ENCODE measurements at places on chromosomes 4 and X.

GRCh38 chrX:46676399-46677356 lies 82.2 kb downstream of the SLC9A7 start:
- no peak for DNase-seq

GRCh38 chrX:151753313-151754046 lies 18.9 kb downstream of the CNGA2 start:
- no peak for DNase-seq

- no peak for DNase-seq
Measured at GRCh38 chr4:75189711-75190335, 256.9 kb downstream of the PARM1 start.

DNA sequence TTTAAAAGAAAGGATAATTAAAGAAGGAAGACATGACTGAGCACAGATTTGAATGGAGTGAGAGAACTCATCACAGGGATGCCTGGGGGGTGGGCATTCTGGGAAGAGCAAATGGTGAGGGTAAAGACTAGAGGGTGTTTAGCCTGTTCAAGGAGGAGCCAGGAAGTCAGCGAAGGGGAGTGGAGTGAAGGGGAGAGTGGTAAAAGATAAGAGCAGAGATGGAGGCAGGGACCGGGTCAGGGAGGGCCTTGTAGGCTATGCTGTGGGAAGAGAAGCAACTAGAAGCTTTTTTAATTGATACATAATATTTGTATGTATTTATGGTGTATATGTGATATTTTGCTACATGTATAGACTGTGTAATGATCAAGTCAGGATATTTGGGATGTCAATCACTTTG lies 2.2 kb upstream of the VGLL1 start:
- DNase-seq, result no peak

DNA sequence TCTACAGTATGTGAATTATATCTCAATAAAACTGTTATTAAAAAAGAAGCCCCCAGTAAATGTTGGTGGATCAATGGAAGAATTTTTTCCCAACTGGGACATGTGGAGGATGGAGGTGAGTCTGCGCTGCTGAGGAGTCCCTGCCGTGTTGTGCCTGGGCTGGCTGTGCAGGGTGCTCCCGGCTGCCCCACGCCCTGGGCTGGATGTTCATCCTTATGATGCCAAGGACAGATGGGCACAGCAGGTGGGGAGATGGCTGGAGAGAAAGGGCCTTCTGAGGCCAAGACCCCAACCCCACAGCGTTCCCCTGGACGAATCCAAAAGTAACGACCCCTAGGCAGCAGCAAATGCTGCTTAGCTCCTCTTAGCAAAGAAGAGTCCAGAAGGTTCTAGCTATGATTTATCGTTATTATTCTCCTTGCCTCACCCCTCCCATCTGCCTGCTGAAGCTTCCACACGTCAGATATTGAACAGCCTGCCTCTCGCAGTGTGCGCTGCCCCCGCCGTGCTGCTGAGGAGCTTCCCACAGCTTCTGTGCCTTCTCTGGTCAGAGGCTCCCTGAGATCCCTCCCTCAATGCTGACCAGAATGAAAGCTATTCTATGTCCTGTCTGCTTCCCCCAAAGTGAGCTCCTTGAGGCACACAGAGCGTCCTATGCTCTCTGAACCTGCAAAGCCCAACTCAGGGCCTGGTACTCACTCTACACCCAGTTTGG lies 26.5 kb downstream of the HMX1 start:
- DNase-seq, result no peak

DNA sequence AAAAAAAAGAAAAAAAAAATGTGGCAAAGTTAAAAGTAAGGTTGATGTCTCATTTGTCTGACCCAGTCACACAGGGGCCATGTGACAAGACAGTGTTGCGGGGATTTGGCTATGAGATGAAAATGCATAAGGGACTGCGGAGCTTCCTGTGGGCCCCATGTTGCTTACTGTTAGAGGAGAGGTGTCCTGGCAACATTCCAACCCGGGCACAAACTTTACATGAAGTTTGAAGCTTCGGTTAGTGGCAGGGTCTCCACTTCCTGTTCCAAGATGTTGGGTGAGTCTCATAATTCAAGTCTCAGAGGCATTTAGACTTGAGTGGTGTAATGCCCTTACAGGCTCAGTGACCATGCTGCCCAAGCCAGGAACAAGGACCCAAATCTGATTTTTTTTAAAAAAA lies 111.3 kb downstream of the MAML3 start:
- DNase-seq, result no peak

GRCh38 chr4:36665985-36666527 lies 384.6 kb downstream of the DTHD1 start:
- DNase-seq, result no peak

GRCh38 chrX:132614297-132614696 lies 125.5 kb upstream of the MBNL3 start:
- DNase-seq, result no peak

DNA sequence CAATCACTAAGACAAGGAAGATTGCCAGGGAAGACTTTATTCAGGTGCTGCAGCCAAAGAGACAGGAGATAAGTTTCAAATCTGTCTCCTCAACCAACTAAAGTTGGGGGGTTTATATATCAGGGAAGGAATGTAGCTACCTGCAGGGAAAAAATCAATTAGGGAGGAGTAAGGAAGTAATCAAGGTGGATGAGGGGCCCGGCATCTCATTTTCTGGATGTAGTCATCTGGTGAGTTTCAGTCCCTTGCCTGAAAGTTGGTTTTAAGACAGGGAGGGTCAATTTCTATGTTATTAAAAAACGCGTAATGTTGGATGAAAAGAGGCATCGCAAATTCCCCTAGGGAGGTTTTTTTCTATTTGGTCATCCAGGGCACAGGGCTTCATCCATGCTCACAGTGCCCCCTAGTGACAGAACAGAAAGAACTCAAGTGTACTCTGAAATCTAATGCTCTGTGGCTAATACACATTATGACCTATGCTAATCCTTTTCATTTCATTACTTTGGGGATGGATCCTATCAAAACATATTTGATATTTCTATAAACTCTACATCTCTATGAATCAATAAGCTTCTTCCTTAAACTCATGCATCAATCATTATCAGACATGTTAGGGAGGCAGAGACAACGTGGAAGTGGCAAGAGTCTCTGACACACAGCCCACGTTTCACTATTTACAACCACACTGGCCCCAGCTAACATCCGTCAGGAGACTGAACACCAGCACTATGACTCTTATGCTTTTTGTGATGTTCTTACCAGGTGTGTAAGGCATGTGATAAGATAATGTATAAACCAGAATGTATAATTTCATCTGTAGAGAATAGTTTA lies 1577.0 kb upstream of the TENM3 start:
- DNase-seq, result no peak

DNA sequence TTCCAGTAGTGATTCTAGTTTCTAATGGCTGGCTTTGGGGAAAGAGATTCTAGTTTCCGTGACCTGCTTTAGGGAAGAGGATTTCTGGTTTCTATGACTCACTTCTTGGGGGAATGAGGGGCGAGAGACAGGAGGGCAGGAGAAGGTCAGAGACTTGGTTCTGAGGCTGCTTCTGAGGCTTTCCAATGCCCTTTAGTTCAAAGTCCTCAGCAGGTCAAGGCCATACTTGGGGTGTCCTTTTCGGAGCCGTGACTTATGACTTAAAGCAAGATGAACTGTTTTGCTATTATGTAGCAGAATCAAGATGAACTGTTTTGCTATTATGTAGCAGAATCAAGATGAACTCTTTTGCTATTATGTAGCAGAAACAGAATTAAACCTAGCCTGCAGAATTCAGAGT lies 52.2 kb upstream of the TLR3 start:
- DNase-seq, result no peak

DNA sequence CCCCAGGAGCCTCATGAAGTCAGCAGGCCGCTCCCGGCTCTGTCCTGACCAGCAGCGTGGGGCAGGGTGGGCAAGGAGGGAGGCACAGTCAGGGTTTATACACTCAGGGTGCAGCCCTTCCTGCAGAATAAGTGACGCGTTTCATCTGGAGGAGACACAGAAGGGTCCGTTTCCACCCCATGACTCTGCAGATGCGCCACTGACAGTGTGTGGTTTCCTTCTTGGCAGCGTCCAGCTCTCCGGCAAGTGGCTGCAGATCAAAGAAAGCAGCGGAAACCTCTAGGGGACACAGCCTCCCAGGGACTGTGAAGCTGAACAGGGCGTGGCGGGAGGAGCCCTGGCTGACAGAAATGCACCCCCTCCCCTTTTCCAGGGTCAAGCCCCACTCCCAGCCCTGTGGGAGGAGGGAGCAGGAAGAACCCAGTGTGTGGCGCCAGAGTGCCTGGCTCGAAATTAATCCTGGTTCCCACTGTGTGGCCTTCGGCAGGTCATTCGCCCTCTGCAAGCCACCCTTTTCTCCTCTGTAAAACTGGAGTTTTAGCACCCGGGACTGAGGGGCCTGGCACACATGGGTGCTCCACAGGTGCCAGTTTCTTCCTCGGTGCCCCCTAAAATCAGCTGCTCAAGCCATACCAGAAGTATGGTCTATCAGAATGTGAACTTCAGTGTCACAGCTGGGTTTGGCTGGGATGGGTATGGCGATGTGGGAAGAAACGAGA lies 17.3 kb upstream of the TBC1D14 start:
- no peak for DNase-seq
